Epithelial cell of proximal tubule (primary cell): ENCODE measurements at places on chromosomes 11 and 22. TPM values are rescaled to one million over a fixed set of nuclear protein-coding genes. Genes with fewer than 3 reads are reported as not detected.

GRCh38 chr11:60498853-60499252 is 6.3 kb downstream of the MS4A12 start:
- no peak for DNase-seq

Gene NLRP6
- total RNA-seq = not detected in 2 replicates

GRCh38 chr22:19796160-19796559 is 35.6 kb downstream of the TBX1 start:
- DNase-seq = no peak

DNA sequence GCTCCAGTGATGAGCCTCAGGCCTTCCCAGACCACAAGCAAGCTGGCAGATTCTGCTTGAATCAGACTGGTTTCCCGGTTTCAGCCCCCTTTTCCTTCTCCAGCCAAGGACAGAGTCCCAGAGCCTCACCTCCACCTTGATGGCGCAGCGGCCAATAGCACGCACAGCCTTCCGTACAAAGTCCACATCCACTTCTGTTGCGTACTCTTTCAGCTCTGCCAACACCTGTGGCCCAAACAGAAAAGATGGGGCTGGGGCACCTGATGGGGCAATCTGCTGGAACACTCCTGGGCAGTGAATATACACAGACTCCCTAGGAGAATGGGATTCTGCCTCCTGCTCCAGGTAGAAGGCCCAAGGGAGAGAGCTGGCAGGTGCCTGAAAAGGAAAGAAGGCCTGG is 35.5 kb upstream of the RASL10A start:
- no peak for DNase-seq

Gene RASL10A
- 0.12 TPM in 1 of 2 replicates, not detected in the other for total RNA-seq
